NCI-H82 (cell line): ENCODE measurements at places on chromosomes 4 and X.

- no peak for DNase-seq
These were observed 1154.9 kb upstream of the PCDH7 start for GRCh38 chr4:29565256-29565655.

GRCh38 chrX:25754399-25754798 lies 383.7 kb upstream of the MAGEB18 start:
- DNase-seq, result no peak

GRCh38 chr4:79609817-79610216 lies 201.8 kb upstream of the GK2 start:
- DNase-seq, result no peak

- no peak for DNase-seq
These were observed 91.7 kb downstream of the RFC1 start for GRCh38 chr4:39274503-39274902.

DNA sequence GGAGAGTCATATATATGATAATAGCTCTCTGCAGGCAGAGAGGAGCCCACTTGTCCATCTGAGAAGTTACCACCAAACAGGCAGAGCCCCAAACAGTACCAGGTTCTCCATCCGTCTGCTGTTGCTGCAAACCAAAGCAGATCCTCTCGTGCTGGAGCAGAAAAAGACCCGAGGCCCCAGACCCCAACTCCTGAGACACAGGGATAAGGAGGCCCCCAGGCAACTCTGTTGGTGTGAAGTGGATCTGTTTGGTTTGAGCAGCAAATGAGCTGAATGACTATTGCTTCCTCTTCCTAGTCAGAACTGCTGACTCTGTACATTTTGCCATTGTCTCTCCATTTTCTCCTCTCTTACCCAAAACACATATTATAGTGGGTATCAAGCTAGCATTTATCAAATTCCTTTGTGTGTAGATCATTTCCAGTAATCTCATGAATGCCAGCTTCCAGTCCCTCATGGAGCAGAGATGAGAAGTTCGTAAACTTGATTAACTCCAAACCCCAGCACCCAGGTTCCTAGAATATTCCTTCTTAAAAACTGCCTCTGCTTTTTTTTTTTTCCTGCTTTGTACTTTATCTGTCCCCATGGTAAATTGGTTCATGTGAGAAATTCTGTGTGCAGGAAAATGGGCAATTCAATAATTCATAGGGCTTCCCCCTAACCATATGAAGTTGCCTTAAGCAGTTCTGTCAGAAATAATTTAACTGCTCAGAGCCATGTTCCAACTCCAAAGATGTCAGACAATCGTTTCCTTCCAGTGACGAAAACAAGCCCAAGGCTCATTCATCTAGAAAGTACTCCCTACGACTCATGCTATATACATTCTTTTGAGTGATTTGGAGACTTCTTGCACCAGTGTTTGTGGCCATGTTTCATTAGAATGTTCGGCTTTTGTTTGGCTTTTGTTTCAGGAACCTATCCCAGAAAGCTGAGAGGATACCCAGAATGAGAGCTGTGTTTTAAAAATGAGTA lies 98.6 kb upstream of the ATXN3L start:
- no peak for DNase-seq

DNA sequence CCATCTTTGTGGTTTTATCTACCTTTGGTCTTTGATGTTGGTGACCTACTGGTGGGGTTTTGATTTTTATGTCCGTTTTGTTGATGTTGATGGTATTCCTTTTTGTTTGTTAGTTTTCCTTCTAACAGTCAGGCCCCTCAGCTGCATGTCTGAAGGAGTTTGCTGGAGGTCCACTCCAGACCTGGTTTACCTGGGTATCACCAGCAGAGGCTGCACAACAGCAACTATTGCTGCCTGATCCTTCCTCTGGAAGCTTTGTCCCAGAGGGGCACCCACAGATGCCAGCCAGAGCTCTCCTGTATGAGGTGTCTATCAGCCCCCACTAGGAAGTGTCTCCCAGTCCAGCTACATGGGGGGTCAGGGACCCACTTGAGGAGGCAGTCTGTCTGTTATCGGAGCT lies 199.3 kb upstream of the WDFY3 start:
- no peak for DNase-seq

DNA sequence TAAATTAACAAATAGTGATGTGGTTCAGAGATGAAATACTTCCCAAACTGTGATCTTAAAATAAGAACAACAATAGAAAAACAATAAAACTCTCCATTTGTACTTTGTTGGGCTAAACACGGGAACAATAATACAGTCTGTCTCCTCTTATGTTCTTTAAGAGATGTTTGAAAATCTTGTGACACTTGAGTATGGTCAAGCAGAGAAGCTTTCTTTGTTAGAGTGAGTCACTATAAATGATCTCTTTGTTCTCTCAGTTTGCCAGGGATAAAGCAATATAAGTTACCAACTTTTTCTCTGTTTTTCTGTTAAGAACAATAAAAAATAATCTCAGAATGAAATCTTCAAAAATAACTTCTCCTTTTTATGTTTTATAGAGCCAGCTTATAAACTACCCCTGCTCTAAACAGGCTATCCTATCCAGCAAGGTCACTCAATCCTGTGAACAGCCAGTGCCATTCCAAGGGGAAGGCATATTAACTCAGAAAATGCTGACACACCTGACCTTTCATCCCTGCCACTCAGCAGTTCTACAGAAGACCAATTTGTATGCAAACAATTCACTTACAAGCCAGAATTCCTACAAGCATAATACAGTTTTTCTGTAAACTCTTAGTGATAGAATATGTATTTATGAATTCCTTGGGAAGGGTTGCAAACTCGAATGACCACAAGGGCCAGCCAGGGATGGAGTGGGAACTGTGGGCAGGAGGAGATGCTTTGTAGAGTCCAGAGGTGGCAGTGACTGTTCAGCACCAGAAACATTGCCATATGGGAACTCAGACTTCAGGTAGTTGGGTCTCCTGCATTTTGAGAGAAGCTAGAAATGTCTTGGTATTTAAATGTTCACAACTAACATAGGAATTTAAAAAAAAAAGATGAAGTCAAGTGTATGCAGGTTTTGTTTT lies 52.2 kb downstream of the AFM start:
- DNase-seq, result no peak

DNA sequence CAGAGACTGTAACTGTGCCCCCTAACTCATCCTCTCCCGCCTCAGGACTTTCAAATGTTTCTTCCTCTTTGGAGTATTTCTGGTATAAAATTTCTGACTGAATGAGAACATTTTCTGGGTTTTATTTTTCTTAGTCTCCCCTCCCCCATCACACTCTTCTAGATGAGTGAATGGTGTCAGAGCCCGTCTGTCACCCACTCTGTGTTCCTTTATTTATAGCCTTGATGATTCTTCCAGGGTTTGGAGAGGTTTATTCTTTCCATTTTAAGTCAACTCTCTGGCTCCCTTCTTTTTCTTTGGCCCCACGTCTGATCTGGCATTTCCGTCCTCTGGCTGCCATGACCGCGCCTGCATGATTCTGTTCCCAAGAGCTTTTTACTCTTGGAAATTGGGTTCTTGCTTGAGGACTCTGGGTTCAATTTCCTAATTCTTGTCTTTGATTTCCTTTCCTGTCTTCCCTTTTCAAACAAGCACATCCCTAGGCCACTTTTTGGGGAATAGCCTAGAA lies 128.8 kb downstream of the NSUN7 start:
- no peak for DNase-seq

DNA sequence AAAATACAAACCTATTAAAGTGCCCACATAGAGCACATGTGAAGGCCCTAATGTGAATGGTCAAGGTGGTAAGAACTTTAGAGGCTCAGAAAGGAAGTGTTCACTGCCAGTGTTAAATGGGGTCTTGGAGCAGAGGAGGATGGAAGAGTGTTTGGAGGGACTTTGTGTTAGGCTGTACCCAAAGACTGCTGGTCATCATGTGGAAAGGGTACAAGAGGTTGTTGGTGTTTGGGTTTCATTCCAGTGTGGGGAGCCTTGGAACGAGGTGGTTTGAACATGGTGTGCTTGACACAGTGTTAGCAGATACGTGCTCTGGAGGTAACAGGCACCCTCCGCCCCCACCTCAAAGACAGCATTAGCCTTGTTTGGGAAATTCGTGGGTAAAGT lies 73.1 kb downstream of the RAPGEF2 start:
- no peak for DNase-seq

DNA sequence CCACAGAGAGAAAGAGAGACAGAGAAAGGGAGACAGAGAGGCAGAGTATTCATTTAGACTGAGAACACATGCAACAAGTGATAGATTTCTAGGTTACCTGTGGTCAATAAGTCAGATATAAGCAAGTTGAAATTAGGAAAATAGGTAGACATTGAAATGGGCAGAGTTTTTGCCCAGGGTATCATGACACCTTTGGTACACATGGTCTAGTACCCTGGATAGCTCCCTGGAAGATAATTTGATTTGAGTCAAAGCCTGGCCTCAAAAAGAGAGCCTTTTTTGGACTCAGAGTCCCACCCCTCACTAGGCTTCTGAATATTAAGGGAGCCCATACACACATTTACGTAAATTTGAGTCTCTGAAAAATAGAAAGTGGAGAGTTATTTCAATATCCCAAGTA lies 4.0 kb upstream of the RPS6KA6 start:
- DNase-seq, result no peak

- DNase-seq, result peak; percentile 50
These were observed 1.3 kb downstream of the TMEM165 start for GRCh38 chr4:55397126-55397436.

DNA sequence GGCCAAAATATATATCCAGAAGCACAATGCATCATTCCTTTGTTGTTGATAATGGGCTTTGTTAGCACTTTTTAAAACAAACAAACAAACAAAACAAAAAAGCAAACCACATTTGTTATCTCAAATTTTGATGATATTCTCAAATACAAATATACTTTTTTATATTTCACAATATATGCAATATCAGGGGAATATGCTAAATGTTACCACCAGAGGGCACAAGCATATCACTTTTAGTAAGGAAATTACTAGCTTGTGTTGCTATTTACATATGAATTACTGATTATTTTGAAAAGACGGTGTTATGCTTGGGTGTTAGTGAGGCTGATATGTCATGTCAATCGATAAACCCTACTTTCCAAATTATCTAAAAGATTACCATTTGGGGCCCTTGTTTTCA lies 29.1 kb downstream of the RIPPLY1 start:
- DNase-seq, result peak; percentile 50

- no peak for DNase-seq
These were observed at the start of gene ZNF157 for GRCh38 chrX:47370278-47370677. Gene ZNF157, plus strand, starts transcription at chrX:47370578. Its CDS starts 91 bp downstream, at chrX:47370669.

DNA sequence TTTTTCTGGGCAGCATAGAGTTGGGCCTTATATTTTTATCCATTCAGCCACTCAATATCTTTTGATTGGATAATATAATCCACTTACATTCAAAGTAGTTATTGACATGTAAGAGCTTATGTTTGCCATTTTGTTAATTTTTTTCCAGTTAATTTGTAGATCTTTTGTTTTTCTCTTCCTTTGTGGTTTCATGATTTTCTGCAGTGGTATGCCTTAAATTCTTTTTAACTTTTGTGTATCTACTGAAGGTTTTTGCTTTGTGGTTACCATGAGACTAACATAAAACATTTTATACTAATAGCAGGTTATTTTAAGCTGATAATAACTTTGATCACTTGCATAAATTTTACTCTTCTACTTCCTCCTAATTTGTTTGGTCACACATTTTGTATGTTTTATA lies 140.8 kb upstream of the GATB start:
- DNase-seq, result no peak

DNA sequence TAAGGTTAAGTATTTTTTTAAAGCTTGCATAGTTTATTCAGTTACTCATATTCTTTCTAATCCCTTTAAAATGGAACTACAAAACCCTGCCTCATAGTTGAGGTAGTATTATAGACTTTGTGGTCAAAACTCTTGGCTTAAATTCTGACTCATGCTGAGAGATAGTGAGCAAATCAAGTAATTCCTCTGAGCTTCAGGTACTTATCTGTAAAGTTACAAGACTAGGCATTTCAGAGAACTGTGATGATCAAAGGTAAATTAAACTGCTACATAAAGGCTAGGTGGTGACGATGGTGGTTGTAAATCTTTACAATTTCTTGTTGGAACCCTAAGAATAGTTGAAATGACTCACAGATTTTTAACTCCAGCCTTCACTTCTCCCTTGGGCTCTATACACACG lies 3.2 kb upstream of the CLOCK start:
- no peak for DNase-seq

GRCh38 chr4:74996996-74997395 lies 64.1 kb downstream of the PARM1 start:
- DNase-seq, result no peak

- peak; percentile 16 for DNase-seq
These were observed 23.2 kb upstream of the SMIM20 start for GRCh38 chr4:25890571-25891485.

- peak; percentile 37 for DNase-seq
These were observed 343.9 kb downstream of the UNC5C start for GRCh38 chr4:95204873-95205272.

DNA sequence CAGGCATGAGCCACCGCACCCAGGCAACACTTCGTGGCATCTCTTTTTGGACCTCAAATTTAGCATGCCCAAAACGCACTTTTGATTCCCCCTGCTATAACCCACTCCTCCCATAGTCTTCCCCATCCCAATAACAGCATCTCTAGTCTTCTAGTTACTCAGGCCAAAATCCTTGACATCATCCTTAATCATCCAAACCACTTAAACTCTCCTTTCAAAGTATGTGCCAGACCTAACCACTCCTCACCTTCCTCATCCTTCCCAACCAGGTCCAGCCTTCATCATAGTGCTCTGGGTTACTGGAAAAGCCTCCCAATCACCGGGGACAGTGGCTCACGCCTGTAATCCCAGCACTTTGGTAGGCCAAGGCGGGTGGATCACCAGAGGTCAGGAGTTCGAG lies 41.9 kb downstream of the AFAP1 start:
- DNase-seq, result no peak

- DNase-seq, result no peak
These were observed 59.4 kb upstream of the MSN start for GRCh38 chrX:65608026-65608425.

GRCh38 chr4:139189972-139190371 lies 13.0 kb upstream of the ELF2 start:
- no peak for DNase-seq

DNA sequence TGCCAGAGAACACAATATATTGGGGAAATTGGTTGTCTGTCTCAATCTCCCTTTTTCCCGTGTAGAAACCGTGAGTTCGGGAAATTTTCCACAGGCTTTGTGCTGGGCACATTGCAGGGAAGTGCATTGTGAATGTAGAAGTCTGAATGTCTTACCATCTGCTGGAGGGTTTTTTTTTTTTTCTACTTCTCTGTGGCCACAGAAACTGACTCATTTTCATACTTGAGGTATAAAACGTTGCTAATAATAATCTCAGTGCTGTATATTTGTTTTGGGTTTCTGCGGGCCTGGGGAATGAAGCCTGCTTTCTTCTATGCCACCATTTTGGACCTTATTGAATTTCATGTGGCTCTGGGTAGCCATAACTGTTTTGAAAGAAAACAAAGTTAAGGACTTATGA lies 1001.2 kb downstream of the STIM2 start:
- no peak for DNase-seq

- no peak for DNase-seq
These were observed 34.4 kb downstream of the TMSB4X start for GRCh38 chrX:13009273-13009672.

GRCh38 chrX:39582976-39583375 lies 514.8 kb downstream of the BCOR start:
- no peak for DNase-seq
